HT1080 (cell line): ENCODE measurements at places on chromosomes 1 and 21. TPM values are rescaled to one million over a fixed set of nuclear protein-coding genes. Genes with fewer than 3 reads are reported as not detected.

SIM2 gene
- total RNA-seq: 1.3 and 2.3 TPM in 2 replicates

DNA sequence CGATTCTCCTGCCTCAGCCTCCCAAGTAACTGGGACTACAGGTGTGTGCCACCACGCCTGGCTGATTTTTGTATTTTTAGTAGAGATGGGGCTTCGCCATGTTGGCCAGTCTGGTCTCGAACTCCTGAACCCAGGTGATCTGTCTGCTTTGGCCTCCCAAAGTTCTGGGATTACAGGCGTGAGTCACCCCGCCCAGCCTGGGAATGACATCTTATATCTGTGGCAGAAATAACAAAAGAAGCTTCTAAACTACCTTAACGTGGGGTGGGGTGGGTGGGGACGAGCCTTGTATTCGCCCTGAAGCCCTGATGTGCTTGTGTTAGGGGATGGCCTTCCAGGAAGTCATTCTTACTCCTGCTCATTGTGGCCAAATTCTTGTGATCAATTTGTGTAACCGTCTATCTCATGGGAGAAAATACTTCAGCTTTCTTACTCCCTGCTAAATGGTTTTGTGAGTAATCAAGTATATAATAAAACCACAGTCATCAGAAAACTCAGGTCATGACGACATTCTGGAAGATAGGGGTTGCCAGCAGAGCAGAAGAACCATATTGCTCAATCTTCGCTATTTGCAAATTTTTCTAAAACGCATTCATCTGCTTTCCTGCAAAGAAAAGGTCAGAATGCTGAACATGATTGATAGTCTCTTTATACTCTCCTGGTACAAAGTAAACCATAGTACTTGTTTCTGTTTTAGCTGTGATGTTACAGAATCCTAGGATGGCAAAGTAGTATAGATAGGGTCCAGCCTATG, 63.2 kb downstream of the DIRAS3 start:
- peak; percentile 84 for DNase-seq

- DNase-seq: peak; percentile 56
Measured at GRCh38 chr1:163195728-163196448, 6.8 kb downstream of the RGS5 start.

GRCh38 chr21:16427587-16428087, 697.9 kb downstream of the USP25 start:
- DNase-seq: no peak

PTCH2 gene
- total RNA-seq: not detected in 2 replicates

FCRL5 gene
- total RNA-seq: not detected in 2 replicates

ERO1B gene
- total RNA-seq: 2.2 and 2.6 TPM in 2 replicates

LGR6 gene
- 0.10 TPM in 1 of 2 replicates, not detected in the other for total RNA-seq

DNA sequence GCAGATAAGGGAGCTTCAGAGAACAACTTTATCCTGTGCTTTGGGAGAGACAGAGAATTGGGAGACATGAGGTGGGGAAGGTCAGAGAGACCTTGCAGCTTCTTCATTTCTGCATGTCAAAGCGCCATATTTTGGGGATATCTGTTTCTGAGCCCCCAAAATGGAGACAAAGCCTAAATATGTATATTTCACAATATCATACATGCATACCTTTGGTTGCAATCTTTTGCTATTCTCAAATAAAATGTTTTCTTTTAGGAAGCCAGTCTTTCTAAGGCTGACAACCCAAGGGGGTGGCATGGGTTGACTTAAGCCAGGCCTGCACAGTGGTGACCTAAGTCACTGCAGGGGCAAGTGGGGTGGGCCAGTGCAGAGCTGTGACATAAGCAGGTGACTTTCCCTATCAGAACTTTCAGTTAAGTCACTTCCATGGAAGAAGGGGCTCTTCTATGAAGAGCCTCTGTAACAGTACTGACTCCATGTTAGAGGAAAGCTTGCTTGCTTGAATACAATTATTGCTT, 13.9 kb upstream of the MRPL55 start:
- DNase-seq: no peak

DNA sequence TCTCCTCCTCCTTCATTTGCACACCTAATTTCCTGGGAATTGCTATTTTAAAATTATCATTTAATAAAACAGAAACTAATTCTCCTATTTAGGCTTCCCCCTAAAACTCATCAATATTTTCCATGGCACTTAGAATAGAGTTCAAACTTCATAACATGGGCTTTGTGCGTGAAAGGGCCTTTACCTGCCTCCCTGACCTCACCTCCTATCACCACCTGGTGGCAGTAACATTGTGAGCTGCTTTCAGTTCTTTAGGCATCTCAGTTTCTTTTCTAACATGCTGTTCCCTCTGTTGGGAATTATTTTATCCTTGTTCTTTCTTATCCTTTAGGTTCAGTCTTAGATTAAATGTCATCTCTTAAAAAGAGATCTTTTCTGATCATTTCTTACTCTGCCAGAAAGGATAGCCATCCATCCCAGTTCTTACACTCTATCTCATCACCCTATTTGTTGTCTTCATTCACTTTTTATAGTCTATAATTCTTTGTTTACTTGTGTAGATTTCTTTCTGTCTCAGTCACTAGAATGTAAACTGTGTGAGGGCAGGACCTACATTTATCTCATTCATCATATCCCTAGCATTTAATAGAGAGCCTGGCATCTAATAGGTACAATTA, 133.8 kb upstream of the KIAA1614 start:
- peak; percentile 1 for DNase-seq

C1QTNF12 gene
- total RNA-seq: 0.40 and 1.5 TPM in 2 replicates

DNA sequence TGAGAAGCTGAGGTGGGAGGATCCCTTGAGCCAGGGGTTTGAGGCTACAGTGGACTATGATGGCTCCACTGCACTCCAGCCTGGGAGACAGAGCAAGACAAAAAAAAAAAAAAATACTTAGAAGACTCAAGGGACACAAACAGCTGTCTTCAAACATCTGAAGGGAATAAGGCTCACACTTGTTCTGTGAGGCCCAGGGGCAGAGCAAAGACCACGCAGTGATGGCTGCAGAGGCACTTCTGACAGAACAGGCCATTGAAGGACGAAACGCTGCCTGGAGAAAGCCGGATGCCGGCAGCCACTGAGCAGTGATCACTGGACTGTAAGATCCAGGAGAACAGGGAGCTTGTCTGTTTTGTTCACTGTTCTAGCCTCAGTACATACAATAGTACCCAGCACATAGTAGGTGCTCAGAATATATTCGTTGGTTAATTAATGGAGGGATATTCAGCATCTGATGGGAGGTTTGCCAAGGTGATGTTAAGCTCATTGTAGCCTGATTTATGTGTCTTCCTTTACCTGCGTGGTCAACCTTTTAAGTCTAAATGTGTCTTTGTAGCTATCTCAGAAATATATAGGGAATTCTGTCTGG, 12.1 kb upstream of the NDC1 start:
- DNase-seq: no peak
